Epithelial cell of proximal tubule (primary cell): ENCODE measurements at places on chromosomes 12 and 14. TPM values are rescaled to one million over a fixed set of nuclear protein-coding genes. Genes with fewer than 3 reads are reported as not detected.

LMNTD1 gene
- total RNA-seq, result not detected in 2 replicates

GRCh38 chr14:74663884-74664283 lies 49.0 kb downstream of the AREL1 start:
- no peak for DNase-seq

GRCh38 chr14:71225113-71225512 lies 317.9 kb downstream of the PCNX1 start:
- no peak for DNase-seq

LDHB gene
- total RNA-seq, result 1,091 and 1,244 TPM in 2 replicates

KRT73 gene
- total RNA-seq, result not detected in 2 replicates

- no peak for DNase-seq
Measured at GRCh38 chr14:104799244-104800014, 1.5 kb upstream of the ZBTB42 start.

DNA sequence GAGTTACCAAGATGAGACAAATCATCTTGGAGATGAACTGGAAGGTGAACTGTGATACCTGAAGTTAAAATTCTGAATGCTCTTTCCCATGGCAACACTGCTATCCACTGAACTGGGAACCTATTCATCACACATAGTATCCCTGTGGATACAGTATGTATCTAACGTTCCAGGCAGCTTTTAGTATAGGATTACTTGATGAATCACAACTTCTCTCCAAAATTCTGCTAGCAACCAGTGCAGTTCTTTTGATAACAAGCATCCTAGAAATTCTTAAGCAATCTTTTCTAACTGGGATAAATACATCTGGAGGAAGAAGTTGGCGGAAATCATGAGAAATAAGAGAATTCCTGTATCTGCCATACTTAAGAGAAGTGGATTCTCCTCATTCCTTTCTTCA lies 66.4 kb downstream of the PAWR start:
- no peak for DNase-seq

KCNMB4 gene
- 0.51 and 0.98 TPM in 2 replicates for total RNA-seq
